ENCODE measurements at places on chromosomes 5 and 9. TPM values are rescaled to one million over a fixed set of nuclear protein-coding genes. Genes with fewer than 3 reads are reported as not detected.

The KIAA1958 gene
- polyA plus RNA-seq = 0.99 TPM

The RELL2 gene
- polyA plus RNA-seq = 2.7 TPM

GRCh38 chr9:97529363-97530076 lies 28.1 kb downstream of the TMOD1 start:
- H3K36me3 ChIP-seq = peaks cover 34% of the 10 kb centered on the region
- no peak overlapping the region for H3K4me3 ChIP-seq
- H3K4me1 ChIP-seq = no peaks in the 10 kb centered on the region
- H3K27ac ChIP-seq = peak overlapping the region; percentile 76
- peak; percentile 82 for DNase-seq

The ACER2 gene
- polyA plus RNA-seq = 0.95 TPM

The C6 gene
- 3.2 TPM for polyA plus RNA-seq

DNA sequence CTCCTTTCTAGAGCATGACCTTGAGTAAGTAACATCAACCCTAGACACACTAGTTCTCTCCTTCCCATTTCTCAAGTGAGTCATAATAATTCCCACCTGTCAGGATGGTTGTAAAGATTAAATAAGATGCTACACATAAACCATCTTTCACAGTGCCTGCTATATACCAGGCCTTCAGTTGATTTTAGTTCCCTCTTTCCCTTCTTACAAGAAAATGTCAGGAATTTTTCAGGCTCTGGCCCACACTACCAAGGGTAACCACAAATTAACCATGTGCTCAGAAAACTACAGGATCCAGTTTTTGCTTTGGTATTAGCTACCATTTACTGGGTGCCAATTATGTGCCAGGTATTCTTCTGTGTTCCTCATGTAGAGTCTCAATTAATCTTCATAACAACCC lies 42.7 kb upstream of the RARS1 start:
- no peaks in the 10 kb centered on the region for H3K36me3 ChIP-seq
- no peak overlapping the region for H3K27ac ChIP-seq
- no peak overlapping the region for H3K4me3 ChIP-seq
- DNase-seq = no peak
- no peaks in the 10 kb centered on the region for H3K4me1 ChIP-seq
